ENCODE measurements at places on chromosomes 6 and 20.

DNA sequence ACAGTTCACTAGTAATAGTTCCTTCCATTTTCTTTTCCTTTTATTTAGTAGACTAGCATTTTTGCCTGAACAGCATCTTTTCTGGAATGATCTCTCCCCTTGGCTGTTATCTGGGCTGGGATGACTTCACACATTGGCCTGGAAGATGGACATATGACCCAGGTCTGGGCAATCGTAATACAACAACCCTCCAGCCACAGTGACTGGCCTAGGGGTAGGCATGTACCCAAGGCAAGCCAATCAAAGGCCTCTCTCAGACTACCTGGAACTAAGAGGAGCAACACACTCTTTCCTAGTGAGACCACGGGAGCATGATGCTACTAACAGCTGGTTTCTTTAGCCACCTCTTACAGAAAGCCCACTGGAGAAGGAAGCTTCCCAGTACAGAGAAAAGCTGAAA, 252.2 kb downstream of the GMPR start:
- DNase-seq: no peak

DNA sequence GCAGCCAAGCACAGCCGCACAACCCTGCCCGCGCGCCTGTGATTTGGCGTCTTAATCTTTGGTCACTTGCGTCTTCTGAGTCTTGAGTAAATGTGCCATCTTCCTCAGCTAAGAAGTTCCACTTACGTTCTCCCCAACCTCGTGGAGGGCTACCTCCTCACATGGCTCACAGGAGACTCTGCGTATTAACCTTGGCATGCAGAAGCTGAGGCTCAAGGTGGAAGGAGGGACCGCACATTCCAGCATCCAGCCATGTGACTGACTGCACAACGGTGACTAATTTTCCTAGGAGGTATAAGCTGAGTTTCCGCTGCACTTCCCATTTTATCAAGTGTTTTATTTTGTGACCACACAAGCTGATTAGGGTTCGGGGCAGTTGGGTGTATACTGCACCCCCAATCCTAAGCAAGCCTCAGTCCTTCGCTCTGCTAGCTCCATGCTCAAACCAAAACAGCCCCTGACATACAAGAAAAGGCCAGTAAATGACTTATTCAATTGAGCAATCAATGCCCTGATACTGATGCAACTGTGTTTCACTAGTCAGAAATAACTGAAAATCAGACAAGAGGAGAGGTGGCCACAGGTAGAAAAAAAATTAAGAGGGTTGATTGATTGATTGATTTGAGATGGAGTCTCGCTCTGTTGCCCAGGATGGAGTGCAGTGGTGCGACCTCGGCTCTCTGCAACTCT, 7.0 kb downstream of the BEND3 start:
- DNase-seq: no peak

DNA sequence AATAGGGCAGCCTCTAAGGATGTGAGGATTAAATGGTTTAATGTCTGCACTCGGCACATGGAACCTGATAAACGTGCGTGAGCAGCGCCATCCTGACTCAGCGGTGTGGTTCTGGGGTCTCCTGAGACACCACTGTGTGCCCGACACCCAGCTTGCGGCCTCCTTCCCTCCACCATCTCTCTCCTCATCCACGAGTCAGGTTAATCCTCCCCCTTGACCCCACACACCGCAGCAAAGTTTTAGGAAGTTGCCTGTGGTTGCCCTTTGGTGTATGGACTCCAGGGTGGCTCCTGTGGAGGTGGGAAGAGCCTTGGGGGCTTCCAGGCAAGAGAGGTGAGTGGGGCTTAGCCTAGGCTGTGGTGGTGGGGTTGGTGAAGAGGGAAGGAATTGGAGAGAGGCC, 68.2 kb downstream of the PHACTR3 start:
- DNase-seq: no peak

DNA sequence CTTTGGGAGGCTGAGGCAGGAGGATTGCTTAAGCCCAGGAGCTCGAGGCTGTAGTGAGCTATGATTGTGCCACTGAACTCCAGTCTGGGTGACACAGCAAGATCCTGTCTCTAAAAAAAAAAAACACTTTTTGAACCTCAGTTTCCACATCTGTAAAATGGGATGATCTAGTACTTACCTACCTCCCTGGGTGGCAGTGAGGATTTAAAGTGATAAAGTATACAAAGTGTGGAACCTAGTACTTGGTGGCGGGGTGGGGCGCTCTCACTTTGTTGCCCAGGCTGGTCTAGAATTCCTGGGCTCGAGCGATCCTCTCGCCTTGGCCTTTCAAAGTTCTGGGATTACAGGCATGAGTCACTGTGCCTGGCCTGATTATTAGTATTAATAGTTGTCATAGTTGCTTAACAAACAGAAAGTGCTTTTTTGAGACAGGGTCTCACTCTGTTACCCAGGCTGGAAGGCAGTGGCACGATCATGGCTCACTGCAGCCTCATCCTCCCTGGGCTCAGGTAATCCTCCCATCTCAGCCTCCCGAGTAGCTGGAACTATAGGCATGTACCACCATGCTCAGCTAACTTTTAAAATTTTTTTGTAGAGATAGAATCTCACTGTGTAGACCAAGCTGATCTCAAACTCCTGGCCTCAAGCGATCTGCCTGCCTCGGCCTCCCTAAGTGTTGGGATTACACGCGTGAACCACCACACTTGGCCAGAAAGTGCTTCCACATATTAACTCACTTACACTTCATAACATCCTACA, 7.0 kb upstream of the PLTP start:
- no peak for DNase-seq

GRCh38 chr6:104431096-104431495, 428.6 kb downstream of the HACE1 start:
- DNase-seq: no peak

DNA sequence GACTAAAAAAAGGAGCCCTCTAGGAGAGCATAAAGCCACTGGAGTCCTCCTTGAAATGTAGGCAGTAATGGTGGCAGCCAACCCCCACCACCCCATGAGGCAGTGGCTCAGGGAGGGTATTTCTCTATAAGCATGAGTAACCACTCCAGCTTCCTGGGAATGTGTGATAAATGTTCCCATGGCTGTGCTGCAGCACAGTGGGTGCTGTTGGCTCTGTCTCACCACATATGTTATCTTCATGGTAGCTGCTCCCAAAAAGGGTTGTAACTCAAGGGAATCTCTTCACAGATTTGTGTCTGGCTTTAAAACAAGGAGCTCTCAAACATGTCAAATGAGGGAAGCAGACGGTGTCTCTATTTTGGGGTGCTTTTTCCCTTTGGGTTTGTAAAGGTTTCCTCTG, 7.5 kb upstream of the PHACTR1 start:
- no peak for DNase-seq

GRCh38 chr6:8686077-8686476, 250.7 kb upstream of the SLC35B3 start:
- no peak for DNase-seq

- no peak for DNase-seq
Measured at GRCh38 chr6:31948753-31949413, 3.0 kb downstream of the CFB start.
